Cardiac muscle cell (in vitro differentiated cells and primary cell): ENCODE measurements at places on chromosomes 16 and 17.

DNA sequence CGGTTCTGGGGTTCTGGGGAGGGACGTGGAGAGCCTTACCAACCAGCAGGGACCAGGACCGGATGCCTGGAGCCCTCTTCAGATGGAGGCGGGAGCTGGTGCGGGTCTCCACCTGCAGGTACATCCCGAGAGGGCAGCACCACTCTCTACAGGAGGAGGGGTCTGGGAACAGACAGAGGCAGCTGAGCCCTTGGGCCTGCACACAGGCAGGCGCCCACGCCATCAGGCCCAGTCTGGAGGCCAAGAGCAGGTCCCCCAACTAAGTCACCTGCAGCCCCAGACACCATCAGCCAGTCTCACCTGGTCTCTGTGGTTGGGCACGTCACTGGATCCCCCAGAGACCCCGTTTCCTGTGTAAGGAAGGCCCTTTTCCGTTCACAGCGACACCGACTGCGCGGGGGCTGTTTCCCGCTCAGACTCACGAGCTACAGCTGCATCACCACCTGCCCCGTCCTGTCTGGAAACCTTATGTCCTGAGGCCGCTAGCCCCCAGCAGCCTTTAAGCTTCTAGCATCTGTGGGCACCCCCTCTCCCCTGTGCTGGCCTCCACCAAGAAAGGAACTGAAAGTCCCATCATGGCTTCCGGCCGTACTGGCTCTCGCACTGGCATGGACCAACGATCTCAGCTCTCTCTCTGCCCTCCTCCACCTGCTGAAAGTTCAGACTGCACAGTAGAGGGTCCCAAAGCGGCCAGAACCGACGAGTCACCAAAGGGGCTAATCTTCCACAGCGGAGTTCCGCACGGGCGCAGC is 1.2 kb downstream of the CYBC1 start:
- no peak for DNase-seq

GRCh38 chr17:31089471-31089870 is 5.3 kb upstream of the NF1 start:
- DNase-seq: no peak

GRCh38 chr17:69325518-69326376 is 1.2 kb downstream of the ABCA5 start:
- DNase-seq: no peak

DNA sequence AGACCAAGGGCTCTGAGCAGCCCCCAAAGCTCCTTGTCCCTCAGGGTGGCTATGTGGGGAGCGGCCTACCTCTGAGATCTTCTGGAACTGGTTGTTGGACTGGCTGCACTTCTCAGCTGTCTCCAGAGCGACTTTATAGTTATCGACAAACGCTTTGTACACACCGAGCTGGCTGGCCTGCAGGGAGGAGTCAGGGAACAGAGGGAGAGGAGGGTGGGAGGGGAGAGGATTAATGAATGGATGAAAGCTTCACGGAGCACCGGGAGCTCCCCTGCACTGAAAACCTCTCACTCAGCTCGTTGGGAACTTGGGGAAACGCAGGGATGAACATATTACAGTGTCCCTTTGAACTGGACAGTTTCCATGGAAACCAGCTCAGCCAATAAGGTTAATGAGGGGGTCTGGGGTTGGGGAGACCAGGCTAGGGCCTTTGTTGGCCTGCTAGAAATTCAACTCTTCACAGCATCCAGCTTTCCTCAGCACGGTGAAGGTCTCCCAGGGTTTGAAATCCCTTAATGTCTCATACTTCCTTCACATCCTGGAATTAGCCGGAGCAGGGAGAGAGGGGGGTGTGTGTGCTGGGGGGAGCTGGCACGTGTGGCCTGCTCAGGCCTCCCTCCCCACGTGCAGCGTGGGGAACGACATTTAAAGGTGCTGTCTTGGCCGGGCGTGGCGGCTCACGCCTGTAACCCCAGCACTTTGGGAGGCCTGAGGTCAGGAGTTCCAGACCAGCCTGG is 86.7 kb downstream of the TIMM22 start:
- no peak for DNase-seq

GRCh38 chr16:8646326-8647053 is 25.0 kb downstream of the METTL22 start:
- DNase-seq: no peak

GRCh38 chr16:35144212-35144932 is 1685.0 kb downstream of the TP53TG3F start:
- DNase-seq: no peak

DNA sequence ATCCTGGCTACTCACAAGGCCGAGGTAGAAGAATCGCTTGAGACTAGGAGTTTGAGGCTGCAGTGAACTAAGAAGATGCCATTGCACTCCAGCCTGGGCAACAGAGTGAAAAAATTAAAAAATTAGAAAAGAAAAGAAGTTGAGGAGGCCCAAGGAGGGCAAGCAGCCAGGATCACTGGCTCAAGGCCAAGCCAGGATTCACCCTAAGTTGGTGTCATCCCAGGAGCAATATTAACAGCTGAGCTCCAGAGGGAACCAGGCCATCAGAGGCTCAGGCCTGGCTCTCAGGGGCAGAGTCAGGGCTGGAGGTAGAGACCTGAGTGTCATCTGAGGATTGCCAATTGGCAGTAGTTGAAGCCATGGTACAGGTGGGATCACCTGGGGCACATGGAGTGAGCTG is 20.7 kb downstream of the DRC3 start:
- DNase-seq: no peak

- no peak for DNase-seq
These were observed 11.8 kb downstream of the GNAO1 start for GRCh38 chr16:56203052-56203451.

DNA sequence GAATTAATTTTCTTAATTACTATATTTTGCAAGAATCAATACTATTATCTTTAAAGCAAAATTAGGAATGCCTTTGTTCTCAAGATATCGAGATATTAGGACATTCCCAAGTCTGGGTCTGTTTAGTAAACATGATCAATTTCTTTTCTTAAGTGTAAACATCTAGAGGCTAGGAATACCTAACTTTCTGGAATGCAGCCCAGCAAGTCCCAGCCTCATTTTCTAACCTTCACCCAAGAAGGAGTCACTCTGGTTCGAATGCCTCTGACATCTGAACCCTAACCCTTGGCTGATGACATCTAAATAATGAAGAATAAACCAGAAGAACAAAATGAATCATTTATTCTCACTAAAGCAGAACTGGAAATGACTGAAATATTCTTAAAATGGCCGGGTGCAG is 297.5 kb upstream of the IRX3 start:
- no peak for DNase-seq

DNA sequence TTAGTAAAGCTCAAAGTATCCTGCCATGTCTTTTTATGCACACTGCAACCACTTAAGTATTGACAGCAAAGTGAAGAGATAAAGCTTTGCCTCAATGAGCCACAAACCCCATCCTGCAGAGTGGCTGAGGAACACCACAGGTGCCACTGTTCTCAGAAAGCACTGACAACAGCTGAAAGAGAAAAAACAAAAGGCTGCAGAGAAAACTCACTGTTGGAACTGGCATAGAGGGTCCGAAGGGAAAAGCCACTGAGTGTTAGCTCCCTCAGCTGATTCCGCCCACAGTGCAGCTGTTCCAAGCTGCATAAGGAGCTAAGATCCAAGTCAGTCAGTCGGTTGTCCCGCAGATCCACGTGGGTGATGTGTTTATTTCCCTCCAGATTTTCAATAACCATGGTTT is 48.3 kb downstream of the PHLPP2 start:
- no peak for DNase-seq

GRCh38 chr17:82297280-82297713 is 20.1 kb downstream of the CD7 start:
- peak; percentile 91 for DNase-seq

- no peak for DNase-seq
These were observed 228.7 kb downstream of the SOX9 start for GRCh38 chr17:72349491-72349995.

DNA sequence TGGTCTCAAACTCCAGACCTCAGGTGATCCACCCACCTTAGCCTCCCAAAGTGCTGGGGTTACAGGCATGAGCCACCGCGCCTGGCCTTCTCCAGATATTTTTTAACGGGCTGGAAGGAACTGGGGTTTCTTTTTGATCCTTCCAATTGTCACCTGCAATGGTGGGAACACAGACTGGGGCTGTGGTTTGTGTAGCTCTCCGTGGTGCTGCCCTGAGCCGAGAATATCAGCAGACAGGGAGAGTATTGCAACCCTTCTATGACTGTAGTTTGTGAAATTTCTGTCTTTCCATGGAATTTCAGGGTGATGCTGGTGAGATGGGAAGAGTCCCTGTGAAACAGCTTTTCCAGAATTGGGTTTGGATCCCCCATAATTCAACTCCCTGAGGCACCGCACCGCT is 263.5 kb downstream of the ENGASE start:
- peak; percentile 54 for DNase-seq

DNA sequence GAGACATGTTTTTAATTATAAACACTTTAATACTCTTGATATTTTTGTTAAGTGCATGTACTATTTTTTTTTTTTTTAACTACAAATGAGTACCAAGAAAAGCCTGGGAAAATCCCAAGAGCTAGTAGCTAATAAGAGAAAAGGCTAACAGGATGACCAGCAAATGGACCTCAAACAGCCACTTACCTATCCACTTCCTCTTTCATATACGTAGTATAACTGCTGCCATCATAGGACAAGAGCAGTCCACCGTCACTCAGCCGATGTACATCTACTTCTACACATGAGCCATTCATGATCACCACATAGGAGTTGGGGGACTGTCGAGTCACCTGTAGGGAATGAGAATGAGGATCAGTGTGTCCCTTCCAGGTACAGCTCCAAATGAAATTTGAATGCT is 128.0 kb upstream of the C17orf78 start:
- DNase-seq: no peak
